ENCODE measurements at places on chromosomes 2 and 18.

DNA sequence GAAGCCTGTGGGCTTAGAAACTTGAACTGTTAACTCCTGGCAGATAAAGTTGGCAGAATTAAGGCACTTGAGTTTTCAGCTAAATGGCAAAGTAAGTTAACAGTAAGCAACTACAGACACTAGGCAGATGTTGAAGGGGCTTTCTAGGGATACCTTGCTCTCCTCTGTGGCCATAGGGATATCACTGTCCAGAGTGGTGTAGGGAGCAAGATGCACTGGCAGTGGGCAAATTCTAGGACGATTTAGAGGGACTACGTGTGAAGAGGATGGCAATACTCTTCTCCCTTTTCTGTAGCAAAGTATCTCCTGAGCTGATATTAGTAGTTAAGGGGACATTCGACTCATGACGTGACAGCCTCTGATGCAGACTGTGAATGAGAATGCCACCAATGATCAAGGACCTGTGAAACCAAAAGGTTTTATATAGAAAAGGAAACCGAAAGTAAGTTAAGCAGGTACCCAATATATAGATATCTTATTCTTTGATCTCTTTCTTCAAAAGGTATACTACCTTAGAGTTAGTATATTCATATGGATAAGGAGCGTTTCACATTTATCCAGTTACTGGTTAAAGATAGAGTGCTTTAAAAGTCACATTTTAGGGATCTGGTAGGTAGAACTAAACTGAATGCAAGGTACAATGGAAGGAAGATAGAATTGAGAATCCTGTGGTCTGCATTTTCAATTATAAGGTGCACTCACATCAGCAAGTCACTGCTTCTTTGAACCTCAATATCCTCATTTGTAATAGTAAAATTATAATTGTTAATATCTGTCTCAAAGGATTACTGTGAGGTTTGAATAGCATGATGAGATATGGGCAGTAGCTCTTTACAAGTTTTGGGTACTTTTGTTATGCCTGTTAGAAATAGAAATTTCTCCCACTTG is 106.4 kb downstream of the KCNH7 start:
- DNase-seq = no peak
- H3K27me3 ChIP-seq = no peaks in the 10 kb centered on the region
- H3K4me1 ChIP-seq = no peaks in the 10 kb centered on the region
- H3K36me3 ChIP-seq = no peaks in the 10 kb centered on the region

DNA sequence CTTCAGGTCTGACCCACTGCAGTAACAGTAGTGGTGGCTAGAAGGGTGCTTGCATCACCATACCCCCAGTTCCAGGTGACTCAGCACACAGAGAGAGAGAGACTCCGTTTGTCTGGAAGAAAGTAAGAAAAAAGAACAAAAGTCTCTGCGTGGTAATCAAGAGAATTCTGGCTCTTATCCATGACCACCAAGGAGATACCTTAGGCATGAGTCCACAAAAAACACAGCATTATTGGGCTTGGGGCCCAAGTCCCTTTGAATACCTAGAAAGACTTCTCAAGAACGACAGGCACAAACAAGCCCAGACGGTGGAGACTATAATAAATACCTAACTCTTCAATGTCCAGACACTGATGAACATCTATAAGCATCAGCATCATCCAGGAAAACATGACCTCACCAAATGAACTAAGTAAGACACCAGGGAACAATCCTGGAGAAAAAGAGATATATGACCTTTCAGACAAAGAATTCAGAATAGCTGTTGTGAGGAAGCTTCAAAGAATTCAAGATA is 21.7 kb upstream of the BAZ2B start:
- no peak for DNase-seq
- no peaks in the 10 kb centered on the region for H3K4me1 ChIP-seq
- no peak overlapping the region for H3K4me3 ChIP-seq
- H3K27ac ChIP-seq = no peak overlapping the region
- H3K27me3 ChIP-seq = no peaks in the 10 kb centered on the region

GRCh38 chr2:191220671-191221070 is 24.5 kb upstream of the MYO1B start:
- DNase-seq = no peak
- H3K27ac ChIP-seq = no peak overlapping the region
- no peaks in the 10 kb centered on the region for H3K27me3 ChIP-seq
- H3K4me1 ChIP-seq = no peaks in the 10 kb centered on the region
- no peak overlapping the region for H3K4me3 ChIP-seq

DNA sequence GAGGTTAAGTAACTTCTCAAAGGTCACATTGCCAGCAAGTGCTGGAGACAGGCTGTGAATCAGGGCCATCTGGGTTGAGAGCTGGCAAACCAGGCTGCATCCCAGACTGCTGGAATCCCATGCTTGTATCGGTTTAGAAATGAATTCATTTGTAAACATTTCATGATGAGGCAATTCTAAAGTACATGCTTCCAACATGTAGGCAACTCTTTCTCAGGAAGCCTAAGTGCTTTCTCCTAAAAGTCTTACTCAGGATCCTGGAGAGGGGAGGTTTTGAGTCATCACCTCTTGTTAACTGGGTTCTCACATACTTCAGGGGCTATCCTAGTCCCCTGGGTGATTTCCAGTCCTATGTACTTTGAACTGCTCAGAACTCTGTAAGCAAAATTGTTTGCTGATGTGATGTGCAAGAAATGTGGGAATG is 416.5 kb downstream of the MEIS1 start:
- H3K4me3 ChIP-seq = no peak overlapping the region
- H3K36me3 ChIP-seq = no peaks in the 10 kb centered on the region
- no peak for DNase-seq
- no peak overlapping the region for H3K27ac ChIP-seq

- no peak overlapping the region for H3K4me3 ChIP-seq
- H3K27me3 ChIP-seq = no peaks in the 10 kb centered on the region
- H3K36me3 ChIP-seq = no peaks in the 10 kb centered on the region
- H3K27ac ChIP-seq = no peak overlapping the region
- H3K4me1 ChIP-seq = no peaks in the 10 kb centered on the region
Measured at GRCh38 chr2:156447761-156448160, 11.6 kb downstream of the GPD2 start.

GRCh38 chr18:13623348-13623747 is 103.0 kb downstream of the FAM210A start:
- no peaks in the 10 kb centered on the region for H3K36me3 ChIP-seq
- H3K27ac ChIP-seq = no peak overlapping the region
- DNase-seq = no peak

- no peaks in the 10 kb centered on the region for H3K36me3 ChIP-seq
- no peaks in the 10 kb centered on the region for H3K4me1 ChIP-seq
- DNase-seq = no peak
- no peaks in the 10 kb centered on the region for H3K27me3 ChIP-seq
Measured at GRCh38 chr18:13524811-13525210, 201.5 kb downstream of the FAM210A start.

DNA sequence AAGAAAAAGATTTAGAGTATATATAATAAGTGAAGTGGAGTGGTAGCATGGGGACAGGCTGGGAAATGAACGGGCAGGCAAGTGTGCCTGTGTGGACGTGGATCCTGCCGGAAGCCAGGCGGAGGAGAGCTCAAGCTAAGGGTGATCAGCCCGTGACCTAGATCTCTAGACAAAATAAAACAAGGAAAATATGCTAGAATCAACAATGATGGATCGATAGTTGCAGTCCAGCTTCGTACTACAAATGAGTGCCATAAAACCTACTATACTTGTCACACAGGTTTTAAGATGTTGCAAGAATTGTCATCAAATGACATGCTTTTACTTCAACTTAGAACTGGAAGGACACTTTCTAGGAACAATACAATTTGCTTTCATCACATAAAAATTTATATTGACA is 8.5 kb downstream of the EIF2AK2 start:
- H3K27ac ChIP-seq = no peak overlapping the region
- H3K4me1 ChIP-seq = no peaks in the 10 kb centered on the region
- no peaks in the 10 kb centered on the region for H3K27me3 ChIP-seq

GRCh38 chr2:97736185-97736584 is 22.8 kb downstream of the ZAP70 start:
- no peak for DNase-seq
- no peaks in the 10 kb centered on the region for H3K36me3 ChIP-seq
- H3K4me3 ChIP-seq = no peak overlapping the region

- H3K4me1 ChIP-seq = peaks cover 10% of the 10 kb centered on the region
Measured at GRCh38 chr2:2582998-2583545, 252.0 kb upstream of the MYT1L start.

All from neural progenitor cell (in vitro differentiated cells).